ENCODE measurements at places on chromosomes 5 and 9.

DNA sequence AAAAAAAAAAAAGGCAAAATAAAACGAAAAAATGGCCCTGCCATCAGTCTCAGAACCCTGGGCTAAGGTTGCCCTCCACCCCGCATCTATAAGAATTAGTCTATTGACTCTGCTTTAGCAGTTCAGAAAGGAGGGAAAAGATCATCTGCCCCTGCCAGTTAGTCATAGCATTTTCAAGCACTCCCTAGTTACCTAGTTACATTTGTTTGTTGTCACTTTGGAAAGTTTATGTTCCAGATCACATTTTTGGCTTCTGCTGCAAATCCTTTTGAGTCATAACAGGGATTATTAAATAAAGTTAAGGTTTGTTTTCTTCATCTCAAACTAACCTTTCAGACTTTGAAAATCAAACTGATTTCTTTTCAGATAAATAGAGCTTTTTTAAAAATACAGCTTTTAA, 52.1 kb downstream of the AQP7 start:
- DNase-seq = no peak

DNA sequence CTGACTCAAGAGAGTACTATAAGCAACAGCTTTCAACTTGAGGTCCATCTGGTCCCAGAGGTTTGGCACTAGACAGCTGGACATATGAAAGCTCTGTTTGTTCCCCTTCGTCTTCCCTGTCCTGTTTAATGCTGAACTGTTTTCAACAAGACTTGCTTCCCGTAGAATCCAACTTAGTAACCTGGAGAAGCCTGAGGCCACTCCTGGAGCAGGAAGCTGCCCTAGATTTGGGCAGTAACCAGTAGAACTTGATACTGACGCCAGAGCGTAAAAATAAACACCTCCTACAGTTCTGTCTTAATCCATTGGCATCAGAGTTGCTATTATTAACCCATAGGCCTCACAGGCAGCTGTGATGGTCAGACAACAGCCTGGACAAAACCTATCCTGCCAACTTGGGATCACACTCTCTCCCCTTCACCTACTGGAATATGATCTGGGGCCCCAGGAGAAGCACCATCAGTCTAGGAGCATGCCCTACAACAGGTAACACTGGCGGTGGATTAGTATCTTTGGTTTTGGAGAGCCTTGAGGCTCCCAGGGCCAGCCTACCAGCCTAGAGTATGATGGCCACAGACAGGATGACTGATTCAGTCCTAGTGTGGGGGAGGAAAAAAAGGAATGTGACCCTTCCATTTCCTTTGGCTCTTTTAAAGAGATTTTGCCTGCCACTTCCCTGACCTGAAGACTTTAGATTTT, 29.2 kb downstream of the RUSC2 start:
- no peak for DNase-seq

DNA sequence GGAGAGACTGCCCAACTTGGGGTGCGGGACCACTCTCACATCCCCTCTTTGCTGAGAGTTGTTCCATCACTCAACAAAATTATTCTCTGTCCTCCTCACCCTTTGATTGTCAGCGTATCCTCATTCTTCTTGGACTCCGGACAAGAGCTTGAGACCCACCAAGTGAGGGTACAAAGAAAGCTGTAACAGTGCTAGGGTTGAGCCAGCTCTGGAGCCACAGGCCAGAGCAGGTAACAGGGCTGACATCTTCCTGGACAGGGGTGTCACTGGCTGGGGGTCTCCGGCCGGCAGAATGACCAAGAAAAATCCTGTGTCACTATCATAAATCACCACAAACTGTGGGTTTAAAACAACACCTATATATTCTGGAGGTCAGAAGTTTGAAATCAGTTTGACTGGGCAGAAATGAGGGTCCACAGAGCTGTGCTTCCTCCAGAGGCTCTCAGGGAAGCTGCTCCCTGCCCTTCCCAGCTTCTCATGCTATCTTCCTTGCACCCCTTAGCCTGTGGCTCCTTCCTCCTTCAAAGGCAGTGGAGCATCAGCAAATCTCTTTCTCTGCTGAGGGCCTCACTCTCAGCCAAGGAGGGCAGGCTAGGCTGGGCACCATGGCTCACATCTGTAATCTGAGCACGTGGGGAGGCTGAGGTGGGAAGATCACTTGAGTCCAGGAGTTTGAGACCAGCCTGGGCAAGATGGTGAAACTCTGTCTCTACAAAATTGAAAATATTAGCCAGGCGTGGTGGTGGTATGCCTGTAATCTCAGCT, 4.1 kb upstream of the BBLN start:
- no peak for DNase-seq

DNA sequence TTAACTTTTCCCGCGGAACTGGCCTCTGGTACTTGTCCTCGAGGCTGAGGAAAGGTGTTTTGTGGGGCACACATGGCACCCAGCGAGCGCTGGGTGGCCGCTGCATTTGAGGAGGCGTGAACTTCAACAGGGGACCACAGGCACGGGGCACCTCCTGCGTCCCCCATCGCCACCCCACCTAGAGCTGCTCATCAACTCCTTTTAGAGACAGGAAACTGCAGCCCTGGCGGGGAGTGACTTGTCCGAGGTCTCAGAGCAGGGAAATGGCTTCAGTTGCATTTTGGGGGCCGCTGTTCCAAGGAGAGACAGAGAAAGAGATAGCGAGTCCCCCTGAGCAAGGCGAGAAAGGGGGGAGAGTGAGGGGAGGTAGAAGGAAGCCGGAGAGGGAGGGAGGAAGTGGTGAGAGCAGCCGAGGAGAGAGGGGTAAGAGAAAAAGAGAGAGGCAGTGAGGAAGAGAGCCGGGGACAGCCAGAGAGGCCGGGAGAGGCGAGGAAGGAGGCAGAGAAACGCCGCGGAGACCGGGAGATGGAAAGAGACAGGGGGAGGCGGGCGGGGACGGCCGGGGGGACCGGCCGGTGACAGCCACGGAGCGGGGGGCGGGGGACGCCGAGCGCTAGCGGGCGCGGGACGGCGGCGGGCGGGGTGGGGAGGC, 12.5 kb upstream of the LHX2 start:
- DNase-seq = no peak

GRCh38 chr5:83595217-83595616, 123.7 kb downstream of the VCAN start:
- DNase-seq = no peak

DNA sequence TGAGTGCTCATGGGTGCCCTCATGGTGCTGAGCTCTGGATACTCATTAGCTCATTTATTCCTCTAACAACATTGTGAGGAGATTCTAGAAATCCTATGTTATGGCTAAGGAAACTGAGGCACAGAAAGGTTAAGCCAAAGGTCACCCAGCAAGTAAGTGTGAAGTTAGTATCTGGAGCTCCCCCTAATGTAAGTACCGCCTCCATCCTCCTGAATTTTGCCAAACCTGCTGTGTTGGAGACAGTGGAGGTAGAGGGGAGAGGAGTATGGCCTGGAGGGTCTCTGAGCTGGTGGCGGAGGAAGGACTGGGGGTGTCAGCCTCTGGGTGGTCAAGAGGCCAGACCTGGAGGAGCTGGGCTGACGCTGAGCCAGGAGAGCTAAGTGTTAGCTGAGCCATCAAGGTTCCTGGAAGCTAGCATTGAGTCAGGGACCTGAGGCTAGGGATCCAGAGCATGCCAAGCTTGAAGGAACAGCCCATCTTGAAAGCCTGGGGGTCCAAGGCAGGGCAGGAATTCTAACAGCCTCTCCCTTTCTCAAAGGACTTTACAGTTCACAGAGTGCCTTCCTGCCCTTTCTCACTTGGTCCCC, 114.8 kb downstream of the RGS3 start:
- no peak for DNase-seq

GRCh38 chr5:140550147-140551079, 3.0 kb downstream of the EIF4EBP3 start:
- DNase-seq = no peak

DNA sequence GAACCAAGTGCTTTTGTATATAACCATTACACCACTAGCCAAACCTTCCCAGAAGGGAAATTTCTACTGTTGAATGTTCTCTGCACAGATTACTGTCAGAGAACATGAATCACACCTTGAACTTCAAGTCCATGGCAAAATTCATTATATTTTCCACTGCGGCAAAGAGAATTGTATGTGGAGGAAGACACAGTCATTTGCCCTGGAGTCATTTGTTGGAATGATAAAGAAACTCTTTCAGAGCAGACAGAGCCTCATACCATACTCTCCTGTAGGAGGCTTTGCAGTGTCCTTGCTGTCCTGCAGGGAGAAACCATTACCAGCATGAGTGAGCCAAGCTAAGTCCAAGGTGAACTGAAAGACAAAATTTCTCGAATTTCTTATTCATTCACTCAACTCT, 369.0 kb downstream of the ARHGEF28 start:
- no peak for DNase-seq

DNA sequence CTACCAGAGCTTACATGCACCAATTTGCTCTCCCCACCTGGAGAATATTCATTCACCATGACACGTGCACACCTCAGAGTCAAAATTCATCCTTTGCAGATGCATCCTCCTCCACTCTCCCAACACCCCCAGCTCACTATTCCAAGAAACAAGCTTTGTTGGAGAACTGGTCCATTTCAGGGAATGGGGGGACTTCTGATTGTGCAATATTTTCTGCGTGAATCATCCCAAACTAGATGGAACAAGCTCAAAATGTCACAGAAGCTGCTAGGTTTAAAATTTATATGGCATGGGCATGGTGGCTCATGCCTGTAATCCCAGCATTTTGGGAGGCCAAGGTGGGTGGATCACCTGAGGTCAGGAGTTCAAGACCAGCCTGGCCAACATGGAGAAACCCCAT, 3.6 kb downstream of the GLDC start:
- DNase-seq = no peak

- no peak for DNase-seq
These were observed 63.1 kb downstream of the RNF38 start for GRCh38 chr9:36337002-36337401.

- no peak for DNase-seq
These were observed 58.3 kb upstream of the KLF4 start for GRCh38 chr9:107547772-107548297.

GRCh38 chr9:106310782-106311181, 552.2 kb upstream of the ZNF462 start:
- DNase-seq = no peak

GRCh38 chr9:137031904-137032640, at the start of gene FUT7:
Gene FUT7 (minus strand): TSS chr9:137032088. CDS start chr9:137031991, 97 bp downstream.
- DNase-seq = no peak

DNA sequence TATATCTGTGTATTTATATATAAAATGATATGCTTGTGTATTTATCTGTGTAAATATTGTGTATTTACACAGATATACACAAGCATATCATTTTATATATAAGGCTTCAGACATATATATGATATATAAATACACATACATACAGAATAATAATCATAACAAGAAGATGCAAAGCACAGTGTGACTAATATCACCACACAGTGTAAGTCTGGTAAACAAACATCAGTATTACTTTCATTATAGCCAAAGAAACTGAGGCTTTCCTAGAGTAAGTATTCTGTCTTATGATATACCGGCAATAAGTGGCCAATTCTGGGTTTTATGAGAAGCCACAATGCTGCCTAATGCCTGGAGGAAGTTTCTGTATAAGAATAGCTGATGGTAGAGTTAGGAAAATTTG, 29.9 kb upstream of the RAPGEF6 start:
- DNase-seq = no peak

GRCh38 chr5:36842087-36842486, 34.5 kb upstream of the NIPBL start:
- no peak for DNase-seq

DNA sequence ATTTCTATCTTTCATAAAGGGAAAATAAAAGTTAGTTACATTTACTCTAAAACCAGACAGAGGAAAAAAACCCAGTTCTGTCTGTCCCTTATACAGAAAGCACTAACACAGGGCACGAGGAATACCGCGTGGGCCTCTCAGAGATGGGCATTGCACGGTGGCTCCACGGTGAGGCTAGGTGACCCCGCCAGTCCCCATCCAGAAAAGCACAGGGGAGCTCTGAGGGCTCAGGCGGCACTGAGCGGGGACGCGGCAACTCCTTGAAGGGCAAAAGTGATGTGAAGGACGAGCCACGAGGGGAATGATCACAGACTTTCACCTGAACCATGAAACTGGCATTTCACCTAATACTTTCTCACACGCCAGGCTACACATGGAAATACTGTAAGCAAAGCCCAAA, 35.7 kb upstream of the FBXW11 start:
- DNase-seq = no peak

- DNase-seq = no peak
These were observed at the start of gene CAPSL for GRCh38 chr5:35938568-35939227. Gene CAPSL (minus strand): TSS chr5:35938622. CDS start chr5:35921120, 17,502 bp downstream.

DNA sequence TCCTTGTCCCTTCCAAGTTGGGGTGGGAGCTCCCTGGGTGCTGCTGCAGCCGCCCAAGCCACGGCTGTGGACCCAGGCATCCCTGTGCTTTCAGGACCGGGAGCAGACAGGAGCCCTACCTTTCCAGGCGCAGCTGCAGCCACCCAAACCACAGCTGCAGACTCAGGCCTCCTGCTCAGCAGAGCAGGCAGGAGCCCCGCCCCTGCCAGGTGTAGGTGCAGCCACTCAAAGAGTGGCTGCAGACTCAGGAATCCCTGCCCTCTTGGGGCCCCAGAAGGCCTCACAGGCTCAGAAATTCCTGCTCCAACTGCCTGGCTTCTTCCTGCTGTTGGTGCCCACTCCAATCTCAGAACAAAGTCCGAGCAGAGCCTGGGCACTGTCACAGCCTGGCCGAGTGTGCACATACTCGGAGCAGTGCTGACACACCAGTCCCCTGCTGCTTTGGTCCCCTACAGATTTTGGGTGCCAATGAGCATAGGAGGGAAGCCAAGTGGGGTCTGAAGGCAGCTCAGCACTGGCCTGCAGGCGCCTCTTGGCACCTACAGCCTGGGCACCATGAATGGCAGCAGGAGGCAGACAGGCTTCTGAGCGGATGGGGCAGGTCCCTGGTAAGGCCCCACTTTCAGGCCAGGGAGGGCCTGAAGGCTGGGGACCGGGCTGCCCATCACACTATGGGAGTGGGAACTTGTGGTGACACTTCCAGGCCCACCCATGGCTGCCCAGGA, 6.0 kb upstream of the TESK1 start:
- no peak for DNase-seq

- peak; percentile 25 for DNase-seq
These were observed 32.0 kb upstream of the ADAM19 start for GRCh38 chr5:157607371-157608161.

GRCh38 chr5:83472508-83473345, 1.2 kb downstream of the VCAN start:
- DNase-seq = no peak

GRCh38 chr5:56175488-56175887, 57.6 kb downstream of the ANKRD55 start:
- no peak for DNase-seq
